ENCODE measurements at places on chromosomes 1 and 21. TPM values are rescaled to one million over a fixed set of nuclear protein-coding genes. Genes with fewer than 3 reads are reported as not detected.

Gene UAP1
- total RNA-seq: 97.9 TPM

Gene FAM177B
- total RNA-seq: not detected

Gene BCAS2
- 23.9 TPM for total RNA-seq

Gene KCNJ6
- 0.24 TPM for total RNA-seq

Gene MCOLN2
- not detected for total RNA-seq

Gene BMP8B
- total RNA-seq: not detected

Gene ATF6
- total RNA-seq: 27.2 TPM

Gene ASCL5
- not detected for total RNA-seq

Gene SLAMF7
- not detected for total RNA-seq

Gene CFAP74
- total RNA-seq: not detected

Gene CENPF
- 6.8 TPM for total RNA-seq

Gene FAM72D
- not detected for total RNA-seq

Gene ATP6V1G3
- total RNA-seq: not detected

Gene RAD54L
- 0.16 TPM for total RNA-seq

Gene RALGPS2
- 101 TPM for total RNA-seq

Gene RABIF
- 7.6 TPM for total RNA-seq

Gene CTSS
- total RNA-seq: 9.4 TPM

Gene LYPD8
- not detected for total RNA-seq

Gene PGLYRP3
- not detected for total RNA-seq

Gene CDC42
- total RNA-seq: 432 TPM

Gene CD247
- total RNA-seq: not detected

Data from hair follicle dermal papilla cell (primary cell).